CD14-positive monocyte (primary cell): ENCODE measurements at places on chromosomes 1 and 21.

- DNase-seq: no peak
Observed at GRCh38 chr1:12380326-12381249, 150.8 kb downstream of the VPS13D start.

DNA sequence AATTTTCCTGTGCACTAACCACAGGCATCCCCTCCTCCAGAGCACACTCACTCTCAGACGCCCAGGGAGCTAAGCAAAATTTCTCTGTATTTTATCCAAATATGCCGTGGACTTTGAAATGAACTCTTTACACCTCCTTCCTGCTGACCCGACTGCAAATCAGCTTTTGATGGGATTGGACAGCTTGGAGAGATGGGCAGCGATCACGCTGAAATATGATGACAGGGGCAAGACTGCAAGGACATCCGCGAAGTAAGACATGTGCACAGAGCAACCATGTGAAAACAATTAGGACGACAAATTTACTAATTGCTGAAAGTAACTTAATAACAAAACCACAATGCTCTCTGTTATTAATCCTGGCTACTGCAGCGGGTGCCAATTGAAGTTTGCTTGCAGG lies 64.6 kb upstream of the CLDN14 start:
- DNase-seq: no peak

- DNase-seq: no peak
Observed at GRCh38 chr1:68745011-68745410, 248.1 kb upstream of the DEPDC1 start.

DNA sequence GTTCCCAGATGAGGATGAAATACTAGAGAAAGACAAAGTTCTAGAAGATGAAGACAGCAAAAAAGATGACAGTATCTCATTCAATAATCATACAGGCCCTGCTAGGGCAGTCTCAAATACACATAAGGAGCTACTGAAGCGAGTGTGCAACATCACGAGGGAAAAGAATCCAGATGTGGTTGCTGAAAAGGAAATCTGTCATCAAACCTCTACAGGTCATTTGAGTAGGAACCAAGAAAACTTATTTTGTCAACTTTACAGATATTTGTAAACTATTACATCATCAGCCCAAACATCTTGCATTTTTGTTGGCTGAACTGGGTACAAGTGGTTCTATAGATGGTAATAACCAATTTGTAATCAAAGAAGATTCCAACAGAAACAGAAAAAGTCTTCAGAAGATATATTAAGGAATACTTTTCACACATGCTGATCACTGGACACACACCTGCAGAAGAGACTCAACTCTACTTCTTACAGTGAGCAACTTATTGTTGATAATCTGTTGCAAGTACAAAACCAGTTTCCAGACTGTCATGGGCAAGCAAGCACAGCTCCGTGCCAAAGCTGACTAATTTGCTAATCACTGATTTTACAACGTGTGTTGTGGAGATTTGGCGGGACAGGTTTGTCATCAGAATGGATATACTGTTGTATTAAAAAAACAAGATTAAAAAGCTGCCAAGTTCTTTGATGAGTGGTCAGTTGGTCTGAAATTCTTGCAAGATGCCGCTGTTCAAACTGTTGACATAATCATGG lies 42.1 kb downstream of the TRIM33 start:
- DNase-seq: no peak

GRCh38 chr1:155940482-155940992 lies 901 bp upstream of the RXFP4 start:
- peak; percentile 69 for DNase-seq

GRCh38 chr1:206467915-206468314 lies 2.4 kb upstream of the IKBKE start:
- peak; percentile 99 for DNase-seq

GRCh38 chr1:90012300-90012699 lies 17.4 kb downstream of the ZNF326 start:
- no peak for DNase-seq

DNA sequence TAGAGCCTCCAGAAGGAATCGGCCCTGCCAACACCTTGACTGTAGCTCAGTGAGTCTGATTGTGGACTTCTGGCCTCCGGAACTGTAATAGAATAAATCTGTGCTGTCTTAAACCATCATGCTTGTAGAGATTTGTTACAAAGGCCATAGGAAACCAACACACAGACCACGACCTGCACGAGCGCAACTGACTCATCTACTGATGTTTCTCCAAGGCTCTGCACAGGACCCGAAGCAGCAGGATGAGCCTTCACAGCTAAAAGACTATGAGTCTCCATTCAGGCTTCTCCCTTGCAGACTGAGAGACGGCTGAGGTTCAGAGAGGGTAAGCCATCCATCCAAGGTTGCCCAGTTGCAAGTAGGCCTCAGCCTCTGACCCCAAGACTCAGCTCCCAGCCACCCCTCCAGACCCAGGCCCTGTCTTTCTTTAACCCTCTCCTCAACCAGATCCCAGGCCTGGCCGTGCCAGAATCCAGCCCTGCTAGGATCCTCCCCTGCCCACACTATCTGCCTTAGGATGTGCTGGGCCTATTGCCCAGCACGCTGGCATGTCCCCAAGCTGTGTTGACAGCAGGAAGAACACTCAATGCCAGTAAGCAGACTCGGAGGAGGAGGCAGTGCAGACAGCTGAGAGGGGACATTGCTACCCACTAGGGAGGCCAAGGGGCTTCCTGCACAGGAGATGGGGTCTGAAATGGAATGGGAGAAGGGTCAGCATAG lies 109.0 kb downstream of the HMGB4 start:
- DNase-seq: no peak

GRCh38 chr1:85453640-85454194 lies 11.2 kb downstream of the DDAH1 start:
- no peak for DNase-seq

- DNase-seq: no peak
Observed at GRCh38 chr1:5001466-5001865, 347.1 kb downstream of the AJAP1 start.

- peak; percentile 90 for DNase-seq
Observed at GRCh38 chr1:66380452-66381212, 153.3 kb upstream of the SGIP1 start.

GRCh38 chr1:228976316-228976715 lies 241.0 kb downstream of the RHOU start:
- no peak for DNase-seq

DNA sequence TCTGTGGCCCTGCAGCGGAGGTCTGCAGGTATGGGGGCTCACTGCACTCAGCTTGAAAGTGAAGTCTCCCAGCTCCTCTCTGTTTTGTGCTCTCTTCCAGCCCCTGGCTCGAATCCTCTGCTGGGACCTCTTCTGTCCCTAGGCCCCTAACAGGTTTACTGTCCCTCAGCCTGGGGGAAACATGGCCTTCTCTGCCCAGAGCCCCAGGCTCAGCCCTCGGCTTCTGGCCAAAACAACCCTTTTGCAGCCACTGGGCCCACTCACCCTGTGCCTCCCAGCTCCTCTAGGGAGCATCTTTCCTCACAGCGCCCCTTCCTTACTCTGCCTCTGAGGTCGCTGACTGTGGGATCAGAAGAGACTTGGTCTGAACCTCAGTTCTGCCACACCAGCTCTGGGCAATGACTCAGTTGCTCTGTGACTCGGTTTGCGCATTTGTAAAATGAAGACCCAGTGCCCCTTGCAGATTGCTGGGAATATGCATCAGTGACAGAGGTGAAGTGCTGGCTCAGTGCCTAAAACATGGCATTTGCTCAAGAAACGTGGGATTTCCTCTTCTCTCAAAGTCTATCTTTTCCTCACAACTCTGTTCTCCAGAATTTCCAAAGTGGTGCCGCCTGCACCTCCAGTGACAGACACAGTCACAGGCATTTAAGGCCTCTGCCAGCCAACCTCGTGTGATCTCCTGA lies 26.5 kb upstream of the TENT5C start:
- DNase-seq: no peak

DNA sequence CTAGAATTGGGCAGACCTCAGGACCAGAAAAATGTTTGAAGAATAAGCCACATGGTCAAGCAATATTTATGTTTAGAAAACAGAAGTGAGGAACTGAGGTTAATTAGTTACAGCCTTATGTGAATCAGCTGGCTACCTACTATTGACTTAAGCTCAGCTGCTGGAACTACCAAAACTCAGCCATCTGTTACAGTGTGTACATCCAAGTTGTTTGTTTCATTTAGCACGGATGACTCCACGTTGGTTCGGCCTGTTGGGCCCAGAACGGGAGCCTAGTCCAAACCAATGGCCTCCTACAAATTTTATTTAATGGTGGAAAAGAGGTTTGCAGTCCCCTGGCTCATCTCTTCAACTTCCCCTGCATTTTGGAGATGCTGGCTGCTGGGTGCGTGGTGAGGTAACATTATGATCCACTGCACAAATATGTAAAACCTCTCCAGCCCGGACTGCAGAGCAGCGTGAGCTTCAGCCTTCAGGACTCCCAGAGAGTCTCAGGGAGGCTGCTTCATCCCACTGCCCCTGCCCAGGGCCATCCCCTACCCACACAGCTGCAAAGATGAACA lies 143.4 kb downstream of the ZZZ3 start:
- DNase-seq: no peak

DNA sequence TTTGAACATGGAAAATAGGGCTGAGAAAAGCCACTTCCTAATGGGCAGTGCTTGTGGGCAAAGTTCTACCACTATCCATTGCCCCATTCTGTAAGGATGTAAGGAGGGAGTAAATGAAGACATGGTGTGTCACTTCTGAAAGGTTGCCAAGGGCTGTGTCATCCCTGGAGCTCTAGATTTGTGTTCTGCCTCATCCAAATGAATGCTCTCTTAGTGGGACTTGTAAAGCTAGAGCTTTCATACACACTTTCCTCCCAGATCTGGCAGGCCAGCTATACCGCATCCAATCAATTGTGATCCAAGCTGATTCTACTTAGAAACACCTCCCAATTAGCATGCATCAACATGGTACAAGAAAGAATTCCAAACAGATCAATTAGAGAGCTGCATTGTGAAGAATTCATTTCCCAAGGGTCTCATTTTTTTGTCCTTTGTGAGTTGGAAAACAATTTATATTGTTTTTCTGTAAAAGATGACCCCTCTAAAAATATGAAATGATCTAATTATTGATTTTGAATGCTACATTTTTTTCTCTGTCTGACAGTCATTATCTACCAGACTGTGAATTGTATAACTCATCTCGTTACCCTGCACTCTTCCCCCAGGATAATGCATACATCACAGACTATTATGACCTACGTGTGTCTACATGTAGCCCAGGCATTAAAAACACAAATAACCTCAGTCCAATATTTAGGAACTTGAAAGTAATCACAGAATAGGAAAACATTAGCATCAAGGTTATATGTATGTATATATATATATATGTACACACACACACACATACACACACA lies 117.1 kb upstream of the DUSP10 start:
- no peak for DNase-seq

DNA sequence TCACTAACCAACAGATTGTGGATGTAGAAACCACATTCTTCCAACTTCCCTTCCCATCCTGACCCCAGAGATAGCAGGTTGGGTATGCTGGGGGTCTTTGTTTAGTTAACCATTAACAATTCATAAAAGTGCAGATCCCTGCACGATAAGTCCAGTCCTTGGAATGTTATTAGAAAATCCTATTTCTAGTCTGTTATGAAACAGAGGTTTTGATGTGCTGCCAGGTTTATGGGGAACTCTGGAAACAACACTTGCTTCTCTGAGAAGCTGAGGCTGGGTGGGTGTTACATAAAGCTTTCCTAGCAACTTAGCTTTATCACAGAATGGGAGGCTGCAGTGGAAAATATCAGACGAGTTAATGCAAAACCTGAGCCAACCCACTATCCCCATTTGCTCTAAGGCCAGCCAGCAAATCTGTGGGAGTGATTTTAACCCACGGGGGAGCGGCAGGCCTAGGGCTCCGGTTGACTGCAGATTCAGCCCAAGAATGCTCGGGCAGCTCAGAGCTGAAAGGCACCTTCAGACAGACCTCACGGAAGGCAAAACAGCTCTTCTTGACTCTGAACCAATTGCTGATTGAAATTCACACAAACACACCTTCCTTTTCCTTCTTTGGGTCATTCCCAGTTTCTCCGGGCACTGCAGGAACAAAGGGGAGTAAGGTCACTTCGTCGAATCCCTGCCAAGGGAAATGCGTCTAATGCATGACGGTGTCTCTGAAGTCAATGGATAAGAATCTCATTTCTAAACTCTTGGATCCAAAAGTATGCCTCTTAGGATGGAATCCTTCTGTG lies 111.7 kb upstream of the IRF2BP2 start:
- DNase-seq: no peak

GRCh38 chr1:31648641-31649357 lies 4.1 kb upstream of the PEF1 start:
- no peak for DNase-seq

DNA sequence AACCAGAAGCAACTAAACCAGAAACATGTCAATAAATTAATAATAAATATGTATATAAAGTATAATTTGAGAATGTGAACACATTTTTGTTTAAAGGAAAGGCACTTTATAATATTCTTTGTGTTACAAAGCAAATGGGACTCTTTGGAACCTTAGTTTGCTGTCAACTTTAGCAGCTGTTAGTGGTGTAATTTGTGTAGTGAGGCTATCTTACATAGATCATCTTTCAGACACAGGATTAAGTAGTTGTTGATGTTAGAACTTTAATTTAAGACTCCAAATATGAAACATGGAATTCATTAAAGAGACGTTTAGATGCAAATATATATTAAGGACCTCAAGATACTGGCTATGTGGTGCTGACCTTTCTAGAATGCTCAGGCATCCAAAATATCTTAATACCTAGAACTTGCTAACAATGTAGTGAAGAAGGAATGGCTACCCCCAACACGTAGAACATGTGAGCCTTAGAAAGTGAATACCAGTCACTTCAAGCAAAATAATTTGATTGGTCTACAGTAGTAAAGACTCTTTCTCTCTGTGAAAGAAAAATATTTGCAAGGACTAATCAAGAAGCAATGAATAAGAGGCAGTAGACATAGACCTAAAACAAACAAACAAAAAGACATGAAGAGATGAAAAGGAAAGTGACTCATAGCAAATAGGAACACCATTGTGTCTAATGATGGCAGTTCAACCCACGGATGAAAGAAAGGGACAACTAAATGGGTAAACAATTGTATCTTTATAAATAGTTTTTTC lies 811.4 kb downstream of the USP25 start:
- DNase-seq: no peak

DNA sequence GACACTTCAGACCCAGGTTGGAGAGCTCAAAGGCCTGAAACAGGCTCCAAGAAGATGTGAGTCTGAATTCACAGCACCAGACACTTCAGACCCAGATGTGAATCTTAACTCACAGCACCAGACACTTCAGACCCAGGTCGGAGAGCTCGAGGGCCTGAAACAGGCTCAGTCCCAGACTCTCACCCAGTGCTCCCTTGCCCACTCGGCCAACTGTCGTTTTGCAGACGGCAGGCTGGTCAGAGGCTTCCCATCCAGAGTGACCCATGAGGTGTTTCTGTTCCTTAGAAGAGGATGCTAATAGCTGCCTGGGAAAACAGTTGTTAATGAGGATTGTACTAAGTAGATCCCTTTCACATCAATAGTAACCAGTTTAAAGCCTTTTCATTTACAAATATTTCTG lies 88.4 kb downstream of the ADARB1 start:
- DNase-seq: no peak

DNA sequence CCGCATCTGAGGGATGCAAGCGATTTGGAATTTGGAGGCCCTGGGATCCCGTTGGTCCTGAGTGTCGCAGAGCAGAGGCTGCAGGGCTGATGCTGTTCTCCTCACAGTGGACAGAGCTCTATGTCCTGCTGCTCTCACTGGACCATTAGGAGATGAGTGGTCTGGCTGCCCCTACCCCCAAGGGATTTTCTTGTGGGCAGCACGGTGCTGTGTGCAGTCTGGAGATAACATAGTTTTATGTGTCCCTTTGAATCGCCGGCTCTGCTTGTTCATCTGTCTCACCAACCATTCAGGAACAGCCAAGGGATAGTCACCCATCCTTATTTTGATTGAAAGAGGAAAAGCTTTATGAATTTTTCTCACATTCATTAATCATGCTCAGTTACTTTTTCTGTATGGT lies 49.9 kb downstream of the CHRM3 start:
- DNase-seq: no peak
